ENCODE measurements at places on chromosomes 2 and 18. TPM values are rescaled to one million over a fixed set of nuclear protein-coding genes. Genes with fewer than 3 reads are reported as not detected.

The ALPG gene
- total RNA-seq: 1.2 TPM

The PROC gene
- total RNA-seq: 5.8 TPM

The MARS2 gene
- 5.1 TPM for total RNA-seq

The ORMDL1 gene
- total RNA-seq: 21.2 TPM
